ENCODE measurements at places on chromosomes 6 and 20. TPM values are rescaled to one million over a fixed set of nuclear protein-coding genes. Genes with fewer than 3 reads are reported as not detected.

- no peak overlapping the region for H3K4me3 ChIP-seq
- no peak overlapping the region for H3K27ac ChIP-seq
Measured at GRCh38 chr6:41477572-41477971, 68.6 kb upstream of the FOXP4 start.

- peak; percentile 77 for DNase-seq
- peaks cover 9% of the 10 kb centered on the region for H3K4me1 ChIP-seq
- peak overlapping the region; percentile 68 for H3K4me3 ChIP-seq
- peaks cover 2% of the 10 kb centered on the region for H3K36me3 ChIP-seq
- H3K27ac ChIP-seq: peak overlapping the region; percentile 96
- H3K27me3 ChIP-seq: no peaks in the 10 kb centered on the region
Measured at GRCh38 chr6:154509421-154510143, 903 bp downstream of the CNKSR3 start.

GRCh38 chr6:169034516-169035167 lies 219.0 kb downstream of the THBS2 start:
- no peak for DNase-seq
- H3K4me1 ChIP-seq: no peaks in the 10 kb centered on the region
- no peak overlapping the region for H3K27ac ChIP-seq

- H3K36me3 ChIP-seq: no peaks in the 10 kb centered on the region
- no peak for DNase-seq
- H3K27ac ChIP-seq: no peak overlapping the region
- no peaks in the 10 kb centered on the region for H3K4me1 ChIP-seq
- H3K4me3 ChIP-seq: no peak overlapping the region
Measured at GRCh38 chr6:28566527-28567252, 41.0 kb downstream of the GPX5 start.

- peak overlapping the region; percentile 84 for H3K4me3 ChIP-seq
- no peaks in the 10 kb centered on the region for H3K36me3 ChIP-seq
- H3K27me3 ChIP-seq: no peaks in the 10 kb centered on the region
- peak; percentile 52 for DNase-seq
Measured at GRCh38 chr6:169722362-169723199, 1.7 kb downstream of the PHF10 start.

DNA sequence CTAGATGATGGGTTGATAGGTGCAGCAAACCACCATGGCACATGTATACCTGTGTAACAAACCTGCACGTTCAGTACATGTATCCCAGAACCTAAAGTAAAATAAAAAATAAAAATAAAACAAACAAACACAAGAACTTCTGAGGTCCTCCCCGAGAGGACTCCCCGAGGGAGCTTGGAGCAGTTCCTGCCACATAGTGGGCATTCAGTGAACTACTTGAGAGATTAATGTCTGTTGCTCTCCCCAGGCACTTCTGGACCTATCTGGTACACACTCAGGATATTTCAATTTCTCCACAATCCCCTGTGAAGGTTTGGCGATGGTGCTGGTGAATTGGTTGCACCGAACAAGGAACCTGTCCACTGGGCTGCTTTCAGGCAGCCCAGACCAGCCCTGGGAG lies 311.2 kb downstream of the ESR1 start:
- H3K4me1 ChIP-seq: no peaks in the 10 kb centered on the region
- no peaks in the 10 kb centered on the region for H3K27me3 ChIP-seq
- peaks cover 33% of the 10 kb centered on the region for H3K36me3 ChIP-seq
- H3K4me3 ChIP-seq: no peak overlapping the region
- no peak for DNase-seq
- no peak overlapping the region for H3K27ac ChIP-seq

GRCh38 chr6:55836945-55837344 lies 38.4 kb downstream of the BMP5 start:
- DNase-seq: no peak
- no peaks in the 10 kb centered on the region for H3K36me3 ChIP-seq
- no peaks in the 10 kb centered on the region for H3K4me1 ChIP-seq
- no peak overlapping the region for H3K27ac ChIP-seq

- H3K4me3 ChIP-seq: no peak overlapping the region
- no peaks in the 10 kb centered on the region for H3K36me3 ChIP-seq
- H3K27me3 ChIP-seq: no peaks in the 10 kb centered on the region
- no peak for DNase-seq
- no peaks in the 10 kb centered on the region for H3K4me1 ChIP-seq
Measured at GRCh38 chr6:109174916-109175315, 79.6 kb downstream of the CEP57L1 start.

GRCh38 chr6:35425284-35425683 lies 26.9 kb upstream of the FANCE start:
- DNase-seq: no peak
- H3K4me3 ChIP-seq: no peak overlapping the region
- peaks cover 16% of the 10 kb centered on the region for H3K36me3 ChIP-seq
- H3K27ac ChIP-seq: no peak overlapping the region
- no peaks in the 10 kb centered on the region for H3K27me3 ChIP-seq

- no peak for DNase-seq
- H3K4me1 ChIP-seq: no peaks in the 10 kb centered on the region
- no peaks in the 10 kb centered on the region for H3K27me3 ChIP-seq
- no peaks in the 10 kb centered on the region for H3K36me3 ChIP-seq
Measured at GRCh38 chr6:36314221-36315014, 22.3 kb downstream of the BNIP5 start.

DNA sequence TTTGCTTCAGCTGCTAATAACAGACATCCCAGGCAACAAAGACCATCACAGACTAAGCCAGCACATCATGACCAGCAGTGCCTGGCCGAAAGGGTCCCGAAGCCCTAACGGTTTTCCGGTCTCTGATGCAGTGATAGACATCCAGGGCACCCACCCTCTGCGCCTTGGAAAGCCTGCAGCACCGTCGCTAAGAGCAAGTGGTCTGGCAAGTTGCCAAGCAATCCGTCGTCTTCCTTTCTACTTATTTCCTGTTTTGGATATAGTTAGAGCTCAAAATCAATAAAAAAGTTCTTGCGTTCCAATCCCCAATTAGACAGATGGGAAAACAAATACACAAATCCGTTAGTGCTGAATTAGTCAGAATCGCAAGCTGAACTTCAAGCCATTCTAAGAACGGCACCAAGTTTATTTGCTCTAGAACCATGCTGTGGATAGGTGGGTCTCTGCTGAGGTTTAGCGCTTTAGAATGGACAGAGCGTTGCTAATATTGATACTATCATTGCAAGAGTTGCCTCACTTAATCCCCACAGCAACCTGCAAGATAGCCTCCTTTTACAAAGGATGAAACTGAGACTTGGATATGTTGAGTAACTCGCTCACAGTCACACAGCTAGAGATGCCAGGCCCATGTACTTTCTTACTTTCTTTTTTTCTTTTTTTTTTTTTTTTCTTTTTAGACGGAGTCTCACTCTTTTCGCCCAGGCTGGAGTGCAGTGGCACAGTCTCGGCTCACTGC lies 163.3 kb upstream of the SNX9 start:
- H3K27me3 ChIP-seq: no peaks in the 10 kb centered on the region
- H3K36me3 ChIP-seq: no peaks in the 10 kb centered on the region
- peak; percentile 26 for DNase-seq
- no peaks in the 10 kb centered on the region for H3K4me1 ChIP-seq
- no peak overlapping the region for H3K4me3 ChIP-seq

- no peak for DNase-seq
- H3K27me3 ChIP-seq: no peaks in the 10 kb centered on the region
- H3K27ac ChIP-seq: no peak overlapping the region
- H3K4me1 ChIP-seq: peaks cover 4% of the 10 kb centered on the region
Measured at GRCh38 chr6:8103726-8104125, 1.4 kb upstream of the EEF1E1 start.

GRCh38 chr6:29490552-29490951 lies 2.8 kb upstream of the MAS1L start:
- H3K4me1 ChIP-seq: no peaks in the 10 kb centered on the region
- H3K27me3 ChIP-seq: no peaks in the 10 kb centered on the region
- no peak for DNase-seq
- no peak overlapping the region for H3K27ac ChIP-seq

GRCh38 chr6:142235791-142236190 lies 66.0 kb upstream of the ADGRG6 start:
- H3K4me3 ChIP-seq: no peak overlapping the region
- no peaks in the 10 kb centered on the region for H3K27me3 ChIP-seq
- DNase-seq: no peak
- no peaks in the 10 kb centered on the region for H3K36me3 ChIP-seq
- H3K4me1 ChIP-seq: no peaks in the 10 kb centered on the region

GRCh38 chr6:6705061-6705425 lies 116.5 kb downstream of the LY86 start:
- H3K36me3 ChIP-seq: no peaks in the 10 kb centered on the region
- DNase-seq: no peak
- H3K27ac ChIP-seq: no peak overlapping the region

DNA sequence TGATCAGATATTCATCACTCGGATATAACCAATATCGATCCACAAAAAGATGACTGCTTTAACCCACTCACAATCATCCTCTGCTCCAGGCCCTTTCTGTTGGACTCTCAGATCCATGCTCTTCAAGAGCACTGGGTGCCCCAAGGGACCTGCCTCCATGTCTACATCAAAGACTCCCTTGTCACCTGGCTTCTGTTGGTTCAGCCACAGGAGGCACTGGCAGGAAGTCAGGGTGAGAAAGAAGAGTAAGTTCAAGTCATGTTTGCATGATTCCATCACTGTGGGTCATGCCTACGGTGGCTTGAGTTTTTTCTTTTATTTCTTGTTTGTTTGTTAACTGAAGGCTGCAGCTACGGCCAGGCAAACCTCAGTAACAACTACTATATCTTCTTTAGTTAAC lies 243.3 kb downstream of the ADGRG6 start:
- H3K27ac ChIP-seq: no peak overlapping the region
- no peak for DNase-seq
- H3K4me1 ChIP-seq: no peaks in the 10 kb centered on the region
- no peak overlapping the region for H3K4me3 ChIP-seq
- no peaks in the 10 kb centered on the region for H3K36me3 ChIP-seq
- H3K27me3 ChIP-seq: no peaks in the 10 kb centered on the region

GRCh38 chr20:6347916-6348315 lies 225.1 kb upstream of the FERMT1 start:
- H3K27me3 ChIP-seq: no peaks in the 10 kb centered on the region
- H3K4me3 ChIP-seq: no peak overlapping the region
- DNase-seq: peak; percentile 5
- H3K27ac ChIP-seq: no peak overlapping the region
- no peaks in the 10 kb centered on the region for H3K36me3 ChIP-seq
- H3K4me1 ChIP-seq: no peaks in the 10 kb centered on the region

DNA sequence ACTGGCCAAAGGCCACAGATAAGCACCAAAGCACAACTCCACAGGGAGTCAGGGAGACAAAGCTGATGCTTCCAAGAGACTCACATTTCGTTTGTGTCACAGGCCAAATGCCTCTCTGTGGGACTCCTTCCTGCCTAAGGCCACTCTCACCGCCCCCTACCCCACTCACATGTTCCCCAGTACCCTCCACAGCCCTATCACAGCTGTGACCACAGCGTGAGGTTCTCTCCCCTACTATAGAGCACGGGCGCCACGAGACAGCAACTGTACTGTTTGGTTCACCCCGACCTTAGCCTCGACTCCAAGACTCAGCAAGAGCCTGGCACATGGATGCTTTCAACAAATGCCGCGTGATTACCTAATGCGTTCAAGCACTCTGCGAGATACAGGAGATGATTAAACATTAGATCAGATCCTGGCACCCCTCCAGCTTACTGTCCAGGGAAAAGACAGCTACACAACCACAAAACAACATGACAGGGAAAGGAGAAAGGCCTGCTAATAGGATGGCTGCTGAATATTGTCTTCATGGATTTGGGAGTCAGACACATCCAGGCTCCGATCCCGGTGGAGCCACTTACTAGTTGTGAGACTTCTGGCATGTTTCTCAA lies 105.5 kb downstream of the AGPAT4 start:
- no peaks in the 10 kb centered on the region for H3K36me3 ChIP-seq
- H3K4me1 ChIP-seq: no peaks in the 10 kb centered on the region
- no peak for DNase-seq
- no peak overlapping the region for H3K4me3 ChIP-seq

GRCh38 chr6:53258774-53259155 lies 90.0 kb downstream of the ELOVL5 start:
- H3K27ac ChIP-seq: no peak overlapping the region
- no peak overlapping the region for H3K4me3 ChIP-seq
- H3K4me1 ChIP-seq: no peaks in the 10 kb centered on the region
- no peaks in the 10 kb centered on the region for H3K27me3 ChIP-seq

DNA sequence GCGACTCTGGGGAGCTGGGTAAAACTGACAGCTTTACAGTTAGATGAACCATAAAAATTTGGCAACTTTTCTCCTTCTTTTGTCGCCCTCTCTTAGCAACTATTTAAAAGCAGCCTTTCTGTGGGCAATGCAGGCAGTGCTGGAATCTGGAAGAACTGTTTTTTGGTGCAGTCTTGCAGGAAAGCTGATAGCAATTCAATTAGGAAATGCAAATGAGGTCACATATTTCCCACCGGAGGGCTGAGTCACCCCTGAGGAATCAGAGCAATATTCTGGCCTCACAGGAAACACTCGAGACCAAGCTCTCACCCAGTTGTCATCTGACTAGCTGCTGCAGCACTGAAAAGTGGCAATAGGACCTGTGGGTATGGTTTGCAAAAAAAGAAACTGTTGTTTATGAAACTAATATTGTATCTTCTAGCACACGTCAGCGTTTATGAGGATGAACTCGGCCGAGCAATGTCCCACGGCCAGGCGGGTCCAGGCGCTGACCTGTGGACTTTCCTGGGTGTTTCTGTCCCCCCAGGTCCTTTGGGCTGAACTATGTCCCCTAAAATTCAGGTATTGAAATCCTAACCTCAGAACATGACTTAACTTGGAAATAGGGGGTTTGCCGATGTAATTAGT lies 312.3 kb downstream of the TAF4 start:
- H3K4me1 ChIP-seq: no peaks in the 10 kb centered on the region
- no peaks in the 10 kb centered on the region for H3K36me3 ChIP-seq
- no peaks in the 10 kb centered on the region for H3K27me3 ChIP-seq
- DNase-seq: no peak
- H3K4me3 ChIP-seq: no peak overlapping the region
- H3K27ac ChIP-seq: no peak overlapping the region

DNA sequence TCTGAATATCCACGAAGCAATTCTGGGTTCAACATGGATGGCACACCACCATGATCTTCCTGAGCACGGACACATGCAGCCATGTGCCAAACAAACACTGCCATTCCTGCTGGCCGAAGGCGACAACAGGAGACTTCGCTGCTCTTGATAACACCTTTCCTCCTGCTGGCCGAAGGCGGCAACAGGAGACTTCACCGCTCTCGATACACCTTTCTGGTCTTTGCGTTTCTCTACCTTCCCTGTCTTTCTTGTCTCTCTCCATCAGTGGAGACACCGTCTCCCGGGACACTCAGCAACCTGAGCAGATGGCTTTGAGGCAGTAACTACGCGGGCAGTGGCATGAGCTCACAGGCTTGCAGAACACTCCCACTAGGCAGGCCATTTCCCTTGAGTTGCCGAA lies 54.9 kb upstream of the MPC1 start:
- no peaks in the 10 kb centered on the region for H3K36me3 ChIP-seq
- no peak overlapping the region for H3K4me3 ChIP-seq
- no peak for DNase-seq
- no peaks in the 10 kb centered on the region for H3K4me1 ChIP-seq

The TREML2 gene
- total RNA-seq: 0.41 TPM

The FGD2 gene
- 49.5 TPM for total RNA-seq

The EYA4 gene
- 5.0 TPM for total RNA-seq

The DDRGK1 gene
- total RNA-seq: 81.8 TPM

The SPATS1 gene
- total RNA-seq: not detected

The CFB gene
- total RNA-seq: 200 TPM

The LTB gene
- total RNA-seq: 18.5 TPM

The CST2 gene
- total RNA-seq: not detected

The DAAM2 gene
- total RNA-seq: 19.8 TPM

The RPS6KA2 gene
- total RNA-seq: 61.2 TPM

The ZNF391 gene
- total RNA-seq: 5.4 TPM

The ZNF322 gene
- total RNA-seq: 27.3 TPM
